ENCODE measurements at places on chromosomes 1 and 21.

DNA sequence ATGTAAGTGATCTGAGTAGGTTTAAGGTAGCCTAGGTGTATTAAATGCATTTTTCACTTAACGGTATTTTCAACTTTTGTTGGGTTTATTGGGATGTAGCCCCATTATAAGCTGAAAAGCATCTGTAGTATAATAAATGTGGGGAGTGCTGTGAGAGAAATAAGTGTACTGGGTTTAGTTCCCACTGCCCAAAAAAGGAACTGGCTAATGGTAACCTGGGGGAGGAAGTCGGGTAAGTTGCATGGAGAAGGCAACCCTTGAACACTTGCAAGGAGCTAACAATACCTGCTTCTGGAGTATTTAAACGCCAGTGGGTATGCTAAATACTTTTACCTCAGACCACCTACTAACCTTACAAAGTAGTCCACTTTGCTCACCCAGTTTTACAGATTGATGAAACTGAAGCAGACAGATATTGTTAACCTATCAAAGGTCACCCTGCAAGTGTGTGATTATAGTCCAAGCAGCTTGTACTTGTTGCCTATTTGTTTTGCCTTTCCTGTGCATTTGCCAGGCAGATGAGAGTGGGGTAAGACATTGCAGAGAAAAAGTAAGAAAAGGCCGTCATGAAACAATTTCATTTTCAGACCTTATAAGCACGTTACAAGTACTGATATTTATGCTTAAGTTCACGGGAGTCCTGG lies 7.6 kb upstream of the SHISA4 start:
- no peak for DNase-seq

GRCh38 chr1:22371408-22371807 lies 80.2 kb upstream of the ZBTB40 start:
- no peak for DNase-seq

GRCh38 chr1:168825820-168826219 lies 96.8 kb upstream of the DPT start:
- DNase-seq: no peak

GRCh38 chr1:62011006-62011405 lies 183.6 kb upstream of the L1TD1 start:
- DNase-seq: no peak

DNA sequence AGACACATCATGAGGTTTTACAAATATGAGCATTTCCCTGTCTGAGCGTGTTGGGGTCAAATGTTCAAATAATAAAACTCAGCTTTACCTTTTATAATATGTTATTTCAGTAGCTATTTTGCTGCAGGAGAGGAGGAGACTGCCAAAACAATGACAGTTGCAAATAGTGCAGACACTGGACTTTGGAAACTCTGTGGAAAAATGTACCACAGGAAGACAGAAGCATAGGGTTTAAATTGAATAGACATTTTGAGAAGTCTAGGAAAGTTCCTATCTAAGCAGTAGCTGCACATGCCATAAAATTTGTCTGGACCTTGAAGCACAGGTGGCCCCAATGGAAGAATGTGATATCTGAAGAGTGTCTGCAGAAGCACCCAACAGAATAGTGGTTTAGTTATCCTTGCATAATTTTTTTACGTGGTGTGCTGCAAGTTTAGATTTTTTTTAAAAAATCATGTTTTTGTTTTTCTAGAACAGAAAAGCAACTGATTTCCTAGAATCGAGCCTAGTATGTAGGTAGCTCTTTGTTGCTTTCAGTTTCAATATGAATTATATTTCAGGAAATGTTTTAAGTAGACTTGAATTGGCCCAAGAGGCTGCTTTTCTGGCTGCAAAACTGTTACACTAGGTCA lies 14.0 kb upstream of the GBP5 start:
- DNase-seq: no peak

DNA sequence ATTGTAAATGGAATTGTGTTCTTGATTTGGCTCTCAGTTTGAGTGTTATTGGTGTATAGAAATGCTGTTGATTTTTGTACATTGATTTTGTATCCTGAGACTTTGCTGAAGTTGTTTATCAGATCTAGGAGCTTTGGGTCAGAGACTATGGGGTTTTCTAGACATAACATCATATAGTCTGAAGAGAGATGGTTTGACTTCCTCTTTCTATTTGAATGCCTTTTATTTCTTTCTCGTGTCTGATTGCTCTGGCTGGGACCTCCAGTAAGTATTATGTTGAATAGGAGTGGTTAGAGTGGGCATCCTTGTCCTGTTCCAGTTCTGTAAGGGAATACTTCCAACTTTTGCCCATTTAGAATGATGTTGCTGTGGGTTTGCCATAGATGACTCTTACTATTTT lies 39.1 kb upstream of the ANGPTL1 start:
- no peak for DNase-seq

GRCh38 chr1:43872280-43872679 lies 61.3 kb upstream of the ARTN start:
- no peak for DNase-seq

DNA sequence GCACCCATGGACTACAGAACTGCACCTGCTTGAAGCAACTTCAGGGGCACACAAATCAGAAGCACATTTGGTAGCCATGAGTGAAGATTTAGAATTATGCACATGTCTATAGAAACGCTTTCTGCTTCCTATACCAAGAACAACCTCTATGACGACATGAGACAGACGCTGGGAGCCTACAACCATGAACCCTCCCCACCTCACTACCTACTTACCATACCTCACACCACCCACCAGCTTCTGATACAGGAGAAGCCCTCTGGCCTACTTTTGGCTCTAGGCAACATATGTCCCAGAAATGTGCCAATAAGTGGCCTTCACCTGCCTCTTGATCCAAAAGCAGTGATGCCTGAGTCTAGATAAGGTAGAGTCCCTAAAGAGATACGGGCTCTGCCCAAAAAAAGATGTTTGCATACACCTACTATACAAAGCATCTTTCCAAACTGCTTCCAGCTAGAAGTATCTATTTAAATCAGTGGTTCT lies 58.5 kb downstream of the SLC45A1 start:
- DNase-seq: peak; percentile 38

- no peak for DNase-seq
These were observed 3.0 kb downstream of the APP start for GRCh38 chr21:26167593-26167992.

DNA sequence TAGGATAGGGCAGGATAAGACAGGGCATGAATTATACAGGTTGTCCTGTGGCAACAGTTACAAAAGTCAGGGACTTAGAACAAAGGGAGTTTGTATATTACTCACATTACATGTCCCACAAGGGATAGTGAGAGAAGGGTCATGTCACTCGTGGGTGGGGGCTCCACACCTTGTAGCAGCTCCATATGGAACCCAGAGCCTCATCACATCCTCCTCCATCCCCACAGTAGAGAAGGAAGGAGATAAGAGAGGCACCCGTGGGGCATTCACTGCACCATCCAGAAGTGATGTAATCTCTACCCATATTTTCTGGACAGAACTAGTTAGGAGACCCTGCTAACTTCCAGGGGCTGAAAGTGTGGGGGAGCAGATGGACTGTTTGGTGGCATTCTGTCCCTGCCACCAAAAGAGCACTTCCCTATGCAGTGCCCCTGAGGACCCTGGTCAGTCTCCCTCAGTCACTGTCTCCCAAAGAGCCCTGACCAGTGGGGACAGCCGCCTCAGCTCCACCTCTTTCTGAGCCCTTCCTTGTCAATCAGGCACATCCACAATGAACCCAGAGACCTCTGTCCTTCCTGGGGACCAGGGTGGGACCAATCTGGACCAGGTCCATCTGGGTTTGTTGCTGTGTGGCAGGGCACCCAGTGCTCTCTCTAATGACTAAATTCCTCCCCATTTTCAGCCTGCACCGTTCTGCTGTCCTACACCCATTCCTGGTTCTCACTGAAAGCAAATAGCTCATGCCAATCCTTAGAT lies 154.8 kb upstream of the ETV3 start:
- DNase-seq: peak; percentile 17

DNA sequence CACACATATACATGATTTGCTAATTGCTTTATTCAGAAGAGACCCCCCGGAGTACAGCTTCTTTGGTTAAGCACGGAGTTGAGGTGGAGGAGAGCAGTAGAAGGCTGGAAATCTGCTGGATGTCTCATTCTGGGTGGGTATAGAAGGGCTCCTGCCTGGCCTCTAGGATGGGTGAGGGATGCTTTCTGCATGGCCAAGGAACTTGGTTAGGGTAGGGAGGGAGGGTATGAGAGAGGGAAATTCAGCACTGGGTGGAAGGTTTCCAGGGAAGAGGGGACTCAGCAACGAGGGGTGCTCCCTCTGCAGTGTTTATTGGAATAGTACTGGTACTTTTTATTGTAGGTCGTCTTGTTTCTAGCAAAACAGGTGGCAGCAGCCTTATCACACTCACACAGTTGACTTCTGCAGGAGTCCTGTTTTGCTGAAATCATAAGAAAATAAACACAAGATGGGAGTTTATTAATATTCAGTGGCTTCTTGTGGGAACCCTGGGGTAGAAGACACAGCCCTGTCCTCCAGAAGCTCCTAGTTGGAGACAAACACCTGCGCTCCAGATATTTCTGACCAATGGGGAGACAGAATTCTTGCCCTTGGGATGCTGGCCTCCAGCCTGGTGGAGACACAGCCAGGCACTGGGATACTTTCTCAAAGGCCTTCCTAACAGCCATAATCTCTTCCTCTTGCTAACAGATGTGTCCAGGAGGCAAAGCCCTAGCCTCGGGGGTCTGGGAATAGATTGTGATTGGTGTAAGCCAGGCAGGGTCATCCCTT lies 3.8 kb downstream of the PLA2G2A start:
- DNase-seq: no peak

DNA sequence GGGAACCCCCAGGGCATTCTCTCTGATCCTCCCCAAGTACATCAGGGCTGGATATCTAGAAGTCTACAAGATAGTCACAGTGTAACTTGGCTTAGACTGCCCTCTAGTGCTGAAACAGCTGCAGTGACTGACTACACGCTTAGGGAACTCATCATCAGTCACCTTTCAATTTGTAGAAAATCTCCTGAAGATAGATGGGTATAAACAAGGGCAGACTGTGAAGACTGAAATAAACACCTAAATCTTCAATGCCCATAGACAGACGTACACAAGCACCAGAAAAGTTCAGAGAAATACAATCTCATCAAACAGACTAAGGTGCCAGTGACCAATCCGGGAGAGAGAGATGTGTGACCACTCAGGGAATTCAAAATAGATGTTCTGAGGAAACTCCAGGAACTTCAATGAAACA lies 46.6 kb downstream of the PACC1 start:
- DNase-seq: peak; percentile 86

GRCh38 chr1:110021285-110021684 lies 13.1 kb upstream of the STRIP1 start:
- no peak for DNase-seq

- DNase-seq: no peak
These were observed 13.5 kb downstream of the CGN start for GRCh38 chr1:151524736-151525135.

GRCh38 chr1:114002492-114003239 lies 23.4 kb downstream of the OLFML3 start:
- DNase-seq: peak; percentile 71

Data from endodermal cell (in vitro differentiated cells).